ENCODE measurements at places on chromosomes 3 and 15. TPM values are rescaled to one million over a fixed set of nuclear protein-coding genes. Genes with fewer than 3 reads are reported as not detected.

Gene SERPINI2
- not detected for total RNA-seq

Gene PLSCR2
- not detected for total RNA-seq

Gene CHRM5
- under 0.01 TPM for total RNA-seq

Gene PGBD4
- total RNA-seq = 2.6 TPM

Gene PPP2R3A
- total RNA-seq = 23.2 TPM

Gene RARB
- total RNA-seq = 21.6 TPM

Gene GNB4
- total RNA-seq = 87.2 TPM

Gene PRRT3
- 3.2 TPM for total RNA-seq

Gene MORC1
- total RNA-seq = not detected

Gene RARRES1
- total RNA-seq = 6.4 TPM

Gene CLDN18
- total RNA-seq = not detected

Gene GLDN
- 0.32 TPM for total RNA-seq

Gene CYP1A1
- total RNA-seq = not detected

Gene WDR82
- 51.2 TPM for total RNA-seq

Gene RPL39L
- total RNA-seq = 24.2 TPM

Gene STT3B
- total RNA-seq = 187 TPM

Measured in fibroblast of villous mesenchyme (primary cell).